ENCODE measurements at places on chromosomes 6 and 20. TPM values are rescaled to one million over a fixed set of nuclear protein-coding genes. Genes with fewer than 3 reads are reported as not detected.

GRCh38 chr6:20483887-20484497 lies 50.3 kb upstream of the CDKAL1 start:
- DNase-seq: no peak

- peak; percentile 15 for DNase-seq
These were observed 3.7 kb downstream of the CSNK2A1 start for GRCh38 chr20:539848-540247.

- DNase-seq: no peak
These were observed 136.8 kb downstream of the OLIG3 start for GRCh38 chr6:137357263-137357947.

GRCh38 chr20:59785986-59786795 lies 147.2 kb downstream of the SYCP2 start:
- DNase-seq: no peak

DNA sequence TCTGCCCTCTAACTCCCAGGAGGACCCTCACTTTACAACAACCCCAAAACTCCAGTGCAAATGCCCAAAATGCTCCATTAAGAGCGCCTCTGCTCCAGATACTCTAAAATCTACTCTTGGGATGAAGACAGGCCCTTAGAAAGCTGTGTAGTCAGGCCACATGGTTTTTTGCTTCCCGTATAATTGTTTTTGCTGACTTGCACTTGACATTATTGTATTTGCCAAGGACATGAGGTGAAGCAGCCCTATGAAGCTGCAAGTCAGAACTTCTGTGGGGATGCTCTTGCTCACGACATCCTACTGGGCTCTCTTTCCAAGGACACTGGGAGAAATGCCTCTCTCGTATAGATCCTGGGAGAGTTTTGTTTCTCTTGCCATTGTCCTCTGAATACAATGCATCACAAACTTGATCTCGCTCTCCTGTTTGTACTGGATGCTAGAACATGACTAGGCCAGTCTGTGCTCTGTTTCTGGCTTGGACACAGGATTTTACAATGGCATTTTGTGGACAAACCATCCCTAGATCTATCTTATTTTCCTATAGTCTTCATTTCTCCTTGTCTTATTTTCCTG lies 177.2 kb upstream of the DTNBP1 start:
- DNase-seq: no peak

DNA sequence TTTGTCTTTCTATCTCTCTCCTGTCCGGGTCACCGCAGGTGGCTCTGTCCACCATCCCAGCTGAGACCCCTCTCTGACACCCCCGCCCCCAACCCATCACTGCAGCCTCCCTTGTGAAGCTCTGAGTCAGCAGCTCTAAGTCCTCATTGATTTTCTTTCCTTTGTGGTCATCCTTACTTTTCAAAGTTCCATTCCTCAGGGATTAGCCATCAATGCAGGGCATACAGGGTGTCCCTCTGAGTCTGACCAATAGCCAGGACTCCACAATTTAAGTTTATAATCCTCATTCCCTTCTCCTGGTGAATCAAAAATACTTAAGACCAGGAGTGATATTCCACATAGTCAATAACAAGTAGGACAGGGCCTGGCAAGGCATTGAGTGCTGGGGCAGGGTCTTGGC lies 333.3 kb upstream of the CNR1 start:
- no peak for DNase-seq

The NNAT gene
- total RNA-seq: not detected

The C20orf96 gene
- 0.50 TPM for total RNA-seq

The CCN6 gene
- total RNA-seq: not detected

All from HT1080 (cell line).